G401 (cell line): ENCODE measurements at places on chromosomes 7 and 10. TPM values are rescaled to one million over a fixed set of nuclear protein-coding genes. Genes with fewer than 3 reads are reported as not detected.

GRCh38 chr7:96059075-96059474 is 262.8 kb downstream of the SLC25A13 start:
- DNase-seq, result no peak

HOXA1 gene
- 11.8 and 15.5 TPM in 2 replicates for total RNA-seq

MYPN gene
- total RNA-seq, result 0.06 TPM in 1 of 2 replicates, not detected in the other

VGF gene
- 122 and 148 TPM in 2 replicates for total RNA-seq

FRMPD2 gene
- total RNA-seq, result 0.27 and 0.43 TPM in 2 replicates
